Stromal cell of bone marrow (primary cell): ENCODE measurements at places on chromosomes 3 and 15.

DNA sequence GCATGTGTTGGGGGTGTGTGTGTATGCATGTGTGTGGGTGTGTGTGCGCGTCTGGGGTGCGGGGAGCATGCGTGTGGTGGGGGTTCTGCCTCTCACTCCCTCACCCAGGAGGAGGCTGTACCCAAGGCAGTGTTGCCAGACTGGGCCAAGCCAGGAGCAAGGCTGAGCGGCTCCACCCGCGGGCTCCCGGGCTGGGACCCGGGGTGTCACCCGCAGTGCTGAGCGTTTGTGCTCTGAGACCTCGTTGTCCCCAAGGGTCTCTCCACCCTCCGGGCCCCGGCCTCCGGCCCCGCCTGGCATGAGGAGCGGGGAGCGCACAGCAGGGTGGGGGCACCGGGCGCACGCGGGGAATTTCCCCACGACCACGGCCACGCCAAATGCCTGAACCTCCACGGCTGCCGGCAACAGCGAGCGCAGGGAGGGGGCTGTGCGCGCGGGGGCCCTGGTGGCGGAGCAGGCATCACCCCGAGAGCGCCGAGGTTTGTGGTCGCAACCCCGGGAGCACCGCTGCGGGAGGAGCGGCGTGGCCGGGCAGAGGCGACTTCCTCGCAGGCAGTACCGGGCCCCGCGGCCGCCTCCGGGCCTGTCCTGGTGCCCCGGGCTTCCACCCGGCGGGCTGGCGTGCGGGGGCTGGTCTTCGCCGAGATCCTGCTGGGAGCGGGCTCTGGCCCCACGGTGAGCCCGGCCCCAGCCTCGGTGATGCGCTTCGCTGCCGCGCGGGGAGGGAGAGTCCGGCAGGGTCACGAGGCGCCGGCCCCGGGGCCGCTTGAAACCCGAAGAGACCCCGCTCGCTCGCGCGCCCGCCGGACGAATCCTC lies 7.4 kb upstream of the OCA2 start:
- DNase-seq: no peak

GRCh38 chr3:182325213-182325950 lies 467.9 kb upstream of the ATP11B start:
- DNase-seq: peak; percentile 0

DNA sequence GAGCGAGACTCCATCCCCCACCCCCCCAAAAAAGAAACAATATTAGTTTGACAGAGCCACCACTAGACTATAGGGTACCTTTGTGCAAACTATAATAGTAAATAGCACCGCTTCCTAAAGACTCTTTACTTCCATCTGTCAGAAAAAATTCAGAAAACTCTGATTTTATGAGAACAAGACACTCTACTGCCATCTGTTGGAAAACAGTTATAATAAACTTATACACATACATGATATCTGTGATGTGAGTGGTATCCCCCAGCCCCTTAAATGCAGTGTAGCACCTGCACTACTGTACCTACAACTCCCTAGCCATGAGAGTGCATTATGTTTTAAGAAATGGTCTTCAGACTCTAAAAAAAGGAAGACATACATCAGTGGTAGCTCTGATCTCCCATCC lies 47.1 kb upstream of the CTDSPL start:
- DNase-seq: no peak

- DNase-seq: no peak
Observed at GRCh38 chr3:39222462-39222861, 30.1 kb upstream of the XIRP1 start.

DNA sequence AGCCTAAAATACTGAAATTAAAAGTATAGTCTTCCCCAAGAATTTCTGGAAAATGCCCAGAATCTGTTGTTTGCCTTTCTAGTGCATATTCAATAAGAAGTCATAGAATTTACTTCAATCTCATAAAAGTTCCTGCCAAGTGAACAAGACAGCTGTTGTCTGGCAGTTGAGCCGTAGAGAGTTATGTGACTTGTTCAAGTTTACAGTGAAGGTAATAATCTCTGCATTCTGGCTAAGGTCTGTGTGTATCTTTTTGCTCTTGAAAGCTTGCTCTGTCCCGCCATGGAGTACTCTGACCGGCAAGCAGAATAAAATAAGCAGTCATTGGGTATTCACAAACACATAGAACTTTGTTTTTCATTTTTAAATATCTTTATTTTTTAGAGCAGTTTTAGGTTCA lies 77.8 kb downstream of the GHSR start:
- no peak for DNase-seq

GRCh38 chr3:118987477-118987876 lies 47.2 kb downstream of the IGSF11 start:
- peak; percentile 64 for DNase-seq

- no peak for DNase-seq
Observed at GRCh38 chr3:83248454-83248853, 1487.0 kb upstream of the GBE1 start.
